Metanephros (tissue), 2 donors: ENCODE measurements at places on chromosomes 7 and 10. TPM values are rescaled to one million over a fixed set of nuclear protein-coding genes. Genes with fewer than 3 reads are reported as not detected.

CALHM3 gene
- total RNA-seq, result not detected

TUBAL3 gene
- total RNA-seq, result not detected

RAB18 gene
- 40.5 TPM for total RNA-seq

TFPI2 gene
- 9.8 TPM for total RNA-seq

TLX1 gene
- total RNA-seq, result not detected
